ENCODE measurements at places on chromosomes 4 and X.

DNA sequence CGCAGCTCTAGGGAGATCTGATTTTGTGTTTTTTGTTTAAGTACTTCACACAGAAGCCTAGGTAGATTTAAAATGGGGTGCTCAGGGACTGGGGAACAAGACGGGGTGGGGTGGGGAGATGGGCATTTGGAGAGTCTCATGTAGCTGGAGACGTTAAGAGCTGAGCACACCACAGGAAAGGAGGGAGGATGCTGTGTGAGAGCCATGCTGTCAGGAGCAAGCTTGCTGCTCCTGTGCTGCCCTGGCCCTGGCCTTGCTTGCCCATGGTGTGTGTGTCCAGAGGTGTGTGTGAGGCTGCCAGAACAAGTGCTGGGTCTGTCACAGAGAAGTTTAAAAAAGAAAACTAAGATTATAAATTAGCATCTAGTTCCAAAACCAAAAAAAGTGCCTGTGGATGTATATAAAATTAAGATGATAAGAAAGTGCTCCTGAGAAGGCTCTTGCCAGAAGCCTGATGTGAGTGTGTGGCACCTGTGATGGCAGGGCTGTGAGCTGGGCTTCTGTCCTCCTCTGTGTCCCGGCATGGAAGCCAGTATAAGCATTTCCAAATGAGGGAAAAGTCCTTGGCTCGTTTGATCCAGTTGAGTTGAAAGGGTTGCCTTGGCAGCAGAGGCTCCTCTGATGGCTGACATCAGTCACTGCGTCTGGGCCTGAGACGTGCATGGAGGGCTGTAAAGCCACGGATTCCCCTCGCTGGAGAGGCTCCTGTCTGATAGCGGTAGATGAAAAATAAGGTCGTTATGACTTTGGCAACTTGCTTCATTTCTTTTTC, 63.5 kb downstream of the NELFA start:
- no peak for DNase-seq

DNA sequence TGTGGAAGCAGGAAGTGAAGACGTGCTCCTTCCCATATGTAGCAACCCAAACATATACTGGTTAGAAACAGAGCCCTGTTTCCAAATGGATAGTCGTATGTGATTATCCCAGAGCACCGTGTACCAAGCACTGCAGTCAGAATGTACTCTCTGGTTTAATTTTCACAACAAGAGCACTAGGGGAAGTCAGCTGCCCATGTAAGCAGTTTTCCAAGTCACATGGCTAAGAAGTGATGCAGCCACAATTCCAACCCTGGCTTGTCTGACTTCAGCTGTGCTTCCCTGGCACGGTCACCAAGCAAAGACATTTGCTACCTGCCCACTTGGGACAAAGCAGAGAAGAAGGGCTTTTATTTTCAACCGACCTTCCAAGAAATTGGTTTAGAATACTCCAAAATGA, 28.2 kb upstream of the CEP135 start:
- no peak for DNase-seq

GRCh38 chrX:131330735-131331134, 41.6 kb upstream of the IGSF1 start:
- DNase-seq: no peak

GRCh38 chr4:101439926-101440325, 92.6 kb upstream of the PPP3CA start:
- no peak for DNase-seq

- DNase-seq: no peak
These were observed 2.0 kb downstream of the RAB40A start for GRCh38 chrX:103517246-103517645.

DNA sequence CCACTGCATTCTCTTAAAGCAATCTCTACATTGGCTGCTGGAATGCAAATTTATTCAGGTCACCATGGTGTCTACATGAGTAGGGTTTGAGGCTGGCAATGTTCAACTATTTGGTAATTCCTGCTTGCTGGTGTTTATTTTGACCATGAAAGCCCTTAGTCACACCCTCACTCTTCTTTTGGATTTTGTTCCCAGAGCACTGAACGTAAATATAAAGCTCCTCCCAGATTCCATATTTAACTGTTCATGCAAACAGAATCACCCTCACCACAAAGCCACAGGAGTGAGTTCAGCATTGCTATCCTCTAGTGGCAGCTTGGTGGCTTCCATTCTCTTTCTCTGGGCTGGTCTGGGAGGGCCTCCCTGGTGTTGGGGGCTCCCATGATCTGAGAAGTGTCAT, 82.8 kb downstream of the LNX1 start:
- DNase-seq: no peak

GRCh38 chr4:110139111-110139510, 59.3 kb downstream of the ELOVL6 start:
- DNase-seq: no peak

GRCh38 chr4:176810481-176811249, 17.9 kb upstream of the VEGFC start:
- no peak for DNase-seq

GRCh38 chr4:84389406-84389805, 109.7 kb downstream of the NKX6-1 start:
- DNase-seq: no peak

DNA sequence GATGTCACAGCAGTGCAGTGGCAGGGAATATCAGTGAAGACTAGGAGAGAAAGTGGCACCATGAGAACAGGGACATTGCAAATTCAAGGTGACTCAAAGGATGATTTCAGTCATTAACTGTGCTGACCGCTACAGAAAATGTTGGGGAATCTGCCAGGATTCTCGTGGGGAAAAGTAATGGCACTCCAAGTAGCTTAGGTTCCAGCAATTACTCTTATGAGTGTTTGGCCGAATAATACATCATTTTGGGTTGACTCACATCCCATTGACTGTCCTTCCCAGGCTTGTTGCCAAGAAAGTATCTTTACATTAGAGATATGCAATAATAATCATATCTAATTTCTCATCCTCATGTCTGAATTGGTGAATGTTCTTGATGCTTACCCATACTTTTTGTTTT, 1411.1 kb upstream of the PCDH7 start:
- DNase-seq: no peak

- DNase-seq: no peak
These were observed 83.0 kb upstream of the CLDN34 start for GRCh38 chrX:9884031-9884779.

GRCh38 chr4:78020677-78021076, 36.4 kb upstream of the FRAS1 start:
- no peak for DNase-seq

- no peak for DNase-seq
These were observed 16.4 kb upstream of the HSFX1 start for GRCh38 chrX:149757206-149758067.

DNA sequence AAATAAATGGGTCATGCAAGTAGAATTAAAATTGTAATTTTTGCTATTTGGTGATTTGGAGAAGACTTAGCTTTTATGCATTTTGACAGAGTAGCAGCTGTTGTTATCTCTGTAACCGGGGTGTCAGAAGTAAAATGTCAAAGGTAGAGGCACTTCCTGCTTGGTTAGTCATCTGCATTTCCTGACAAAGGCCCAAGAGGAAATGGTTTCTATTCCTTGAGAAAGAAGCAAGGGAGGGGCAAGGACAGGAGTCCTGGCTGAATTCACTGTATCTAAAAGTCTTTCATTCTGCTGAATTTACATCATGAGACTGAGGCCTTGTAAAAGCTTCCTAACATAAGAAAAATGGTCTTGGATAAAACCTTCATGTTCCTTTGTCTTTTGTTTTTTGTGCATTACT, 550.9 kb upstream of the BOD1L1 start:
- DNase-seq: no peak

GRCh38 chr4:120053911-120054310, 12.7 kb downstream of the MAD2L1 start:
- DNase-seq: no peak

DNA sequence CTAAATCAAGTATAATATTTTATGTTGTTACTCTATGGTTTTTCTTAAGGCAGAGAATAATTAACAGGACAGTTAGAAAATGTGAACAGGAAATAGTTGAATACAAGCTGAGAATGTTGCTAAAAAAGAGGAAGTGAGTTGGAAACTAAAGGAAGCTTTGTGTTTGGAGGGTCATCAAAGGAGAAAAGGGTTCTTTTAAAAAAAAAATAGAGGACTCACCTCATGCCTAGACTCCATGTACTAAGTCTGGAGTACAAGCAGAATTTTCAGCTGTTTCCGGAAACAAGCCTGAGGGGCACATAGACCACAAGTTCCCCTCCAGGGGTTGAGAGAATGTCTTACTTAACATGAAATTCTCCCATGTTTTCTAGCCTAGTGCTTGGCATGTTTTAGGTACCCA, 20.1 kb upstream of the MAP7D3 start:
- DNase-seq: no peak

- no peak for DNase-seq
These were observed 55.2 kb downstream of the ELF4 start for GRCh38 chrX:130055103-130055502.

DNA sequence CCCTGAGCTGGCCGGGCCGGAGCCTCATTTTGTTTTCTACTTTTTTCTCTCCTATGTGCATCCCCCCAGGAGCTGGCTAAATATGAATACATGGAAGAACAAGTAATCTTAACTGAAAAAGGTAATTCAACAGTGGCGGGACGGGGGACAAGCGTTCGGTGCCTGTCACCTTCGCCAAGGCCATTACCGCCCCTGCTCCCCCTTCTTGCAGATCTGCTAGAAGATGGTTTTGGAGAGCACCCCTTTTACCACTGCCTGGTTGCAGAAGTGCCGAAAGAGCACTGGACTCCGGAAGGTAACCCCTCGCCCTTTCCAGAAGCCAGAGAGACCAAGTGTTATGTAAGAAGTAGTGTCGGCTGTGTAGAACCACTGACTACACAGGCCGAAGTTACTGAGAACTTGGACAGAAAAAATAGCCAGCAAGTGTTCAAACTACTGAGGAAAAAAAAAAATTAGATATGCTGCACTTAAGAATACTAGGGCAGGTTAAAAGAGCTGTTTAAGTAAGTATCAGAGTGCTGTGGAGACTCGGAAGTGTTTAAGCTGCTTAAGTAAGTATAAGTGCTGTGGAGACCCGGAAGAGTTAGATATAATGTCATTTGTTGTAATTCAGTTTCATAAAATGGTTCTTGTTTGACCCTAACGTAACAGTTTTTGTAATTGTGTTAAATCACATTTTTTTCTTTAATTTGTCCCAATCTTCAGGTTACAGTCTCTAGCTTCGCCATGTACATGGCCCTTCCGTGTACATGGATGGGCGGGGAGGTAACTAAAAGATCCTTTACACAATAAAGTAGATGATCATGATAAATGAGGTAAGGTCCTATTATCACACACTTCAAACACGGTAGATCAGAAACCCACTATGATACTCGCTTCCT, 856 bp downstream of the SAT1 start:
- DNase-seq: no peak

DNA sequence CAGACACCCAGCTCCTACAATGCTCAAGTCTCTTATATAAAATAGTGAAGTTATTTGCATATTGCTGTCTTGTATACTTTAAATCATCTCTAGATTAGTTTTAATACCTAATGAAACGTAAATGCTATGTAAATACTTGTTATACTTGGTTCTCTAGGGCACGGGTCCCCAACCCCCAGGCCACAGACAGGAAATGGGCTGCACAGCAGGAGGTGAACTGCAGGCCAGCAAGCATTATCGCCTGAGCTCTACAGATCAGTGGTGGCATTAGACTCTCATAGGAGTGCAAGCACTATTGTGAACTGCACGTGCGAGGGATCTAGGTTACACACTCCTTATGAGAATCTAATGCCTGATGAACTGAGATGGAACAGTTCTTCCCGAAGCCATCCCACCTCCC, 395.9 kb upstream of the EMCN start:
- no peak for DNase-seq

Measured in stimulated activated CD8-positive, alpha-beta memory T cell treated with anti-CD3 and anti-CD28 coated beads, Interleukin-2, amount 100 ng/mL, for 48 hours (primary cell).